ENCODE measurements at places on chromosomes 12 and 14.

DNA sequence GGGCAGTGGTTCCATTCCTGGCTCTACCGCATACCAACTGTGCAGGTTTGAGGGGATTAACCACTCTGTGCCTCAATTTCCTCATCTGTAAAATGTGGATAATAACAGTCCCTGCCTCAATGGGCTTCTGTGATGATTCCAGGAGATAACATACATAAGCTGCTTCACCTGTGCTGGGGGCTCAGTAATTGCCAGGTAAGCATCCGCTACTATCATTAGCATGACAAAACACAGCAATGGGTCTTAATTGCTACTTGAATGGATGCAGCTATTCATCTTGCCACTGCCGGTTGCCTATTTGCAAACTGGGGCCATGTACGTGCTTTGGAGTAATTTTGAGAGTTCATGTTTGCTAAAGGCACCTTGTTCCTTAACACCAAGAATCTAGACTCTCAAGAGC is 132.6 kb downstream of the TMEM132D start:
- DNase-seq = no peak

GRCh38 chr14:73295198-73295796 is 58.0 kb downstream of the PAPLN start:
- no peak for DNase-seq

DNA sequence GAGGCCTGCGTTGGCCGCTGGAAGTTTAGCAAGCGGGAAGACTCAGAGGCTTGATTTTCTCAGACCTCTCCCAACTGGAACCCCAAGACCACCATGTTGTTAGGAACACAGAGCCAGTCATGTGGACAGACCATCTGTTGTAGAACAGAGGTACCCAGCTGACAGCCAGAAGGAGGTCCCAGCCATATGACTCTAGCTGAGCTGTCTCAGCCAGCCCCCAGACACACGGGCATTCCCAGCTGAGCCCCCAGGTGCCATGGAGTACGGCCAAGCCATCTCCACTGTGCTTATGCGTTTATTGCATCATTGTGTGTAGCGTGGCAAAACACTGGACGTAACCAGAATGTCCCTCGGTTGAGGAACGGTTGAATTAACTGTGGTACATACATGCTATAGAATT is 421.9 kb downstream of the TMEM132D start:
- DNase-seq = no peak

GRCh38 chr14:60250257-60251035 is 1.4 kb downstream of the PPM1A start:
- no peak for DNase-seq

All from brain pericyte (primary cell).